Activated CD8-positive, alpha-beta memory T cell treated with anti-CD3 and anti-CD28 coated beads for 24 hours (primary cell): ENCODE measurements at places on chromosomes 3 and 15.

GRCh38 chr15:71437919-71438318 lies 322.6 kb downstream of the THSD4 start:
- DNase-seq = no peak

DNA sequence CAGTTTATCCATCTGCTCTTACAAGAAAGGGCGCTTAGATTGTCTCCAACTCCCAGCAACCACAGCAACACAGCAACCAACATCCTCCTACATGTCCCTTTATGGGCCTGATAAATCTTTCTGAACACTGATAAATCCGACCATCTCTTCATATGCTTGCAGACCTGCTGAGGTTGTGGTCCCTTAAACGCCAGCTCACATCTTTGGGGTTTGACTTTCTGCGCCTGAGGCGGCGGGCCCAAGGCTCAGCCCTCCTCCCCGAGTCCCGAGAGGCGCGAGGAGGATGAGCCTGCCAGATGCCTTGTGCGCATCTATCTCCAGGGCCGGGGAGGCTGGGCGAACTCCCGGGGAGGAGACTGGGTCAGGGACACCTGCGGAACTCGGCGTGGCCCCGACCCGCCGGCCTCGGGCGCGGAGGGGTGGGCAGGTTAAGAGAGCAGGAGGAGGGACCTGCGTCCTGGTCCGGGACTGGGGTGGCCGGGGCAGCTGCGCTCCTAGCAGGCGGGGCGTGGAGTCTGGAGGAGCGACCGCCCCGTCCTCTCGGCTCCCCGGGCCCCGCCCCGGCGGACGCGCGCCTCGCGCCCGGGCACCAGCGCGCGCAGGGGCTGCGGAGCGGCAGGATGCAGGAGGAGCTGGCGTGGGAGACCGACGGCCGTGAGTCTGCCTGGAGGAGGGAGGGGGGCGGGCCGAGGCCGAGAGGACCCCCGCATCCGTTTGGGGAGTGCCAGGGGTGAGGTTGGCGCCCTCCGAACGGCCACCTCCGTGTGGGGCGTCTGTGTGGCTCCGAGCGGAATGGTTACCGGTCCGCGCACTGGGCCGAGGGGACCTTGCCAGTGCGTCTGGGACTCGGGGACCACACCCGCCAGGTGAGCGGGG lies at the start of gene ANKDD1A:
TSS of gene ANKDD1A (plus strand) at position 592 of the 876 bp plus-strand sequence. CDS start at position 621, 29 bp downstream.
- peak; percentile 72 for DNase-seq

DNA sequence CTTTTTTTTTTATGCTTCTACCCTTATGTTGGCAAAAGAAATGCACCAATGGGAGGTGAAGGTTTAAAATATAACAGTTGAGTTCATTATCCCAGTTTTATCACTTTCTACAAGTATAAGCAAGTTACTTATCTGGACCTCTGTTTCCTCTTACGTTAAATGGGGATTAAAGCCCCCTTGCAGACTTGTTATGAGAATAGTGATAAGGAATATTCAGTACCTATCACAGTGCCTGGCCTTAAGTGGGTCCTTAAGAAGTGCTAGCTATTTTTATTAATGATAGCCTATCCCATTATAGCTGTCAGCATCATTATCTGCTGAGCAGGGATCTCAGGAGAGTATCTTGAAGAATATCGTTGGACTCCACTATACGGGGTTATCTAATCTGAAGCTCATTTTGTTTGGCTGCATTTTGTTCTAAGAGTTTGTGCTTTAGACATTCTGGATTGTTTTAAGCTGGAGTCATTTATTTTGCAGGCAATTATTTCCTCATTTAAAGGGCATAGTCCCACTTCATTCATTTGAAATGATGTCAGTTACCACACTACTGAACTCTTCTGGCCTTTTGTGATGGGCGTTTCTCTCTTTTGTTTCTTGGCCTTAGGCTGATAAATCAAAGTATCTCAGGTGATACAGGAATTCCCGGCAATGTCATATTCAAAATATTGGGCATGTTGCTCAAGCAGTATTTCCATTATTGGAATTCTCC lies 28.8 kb downstream of the RAB8B start:
- no peak for DNase-seq

DNA sequence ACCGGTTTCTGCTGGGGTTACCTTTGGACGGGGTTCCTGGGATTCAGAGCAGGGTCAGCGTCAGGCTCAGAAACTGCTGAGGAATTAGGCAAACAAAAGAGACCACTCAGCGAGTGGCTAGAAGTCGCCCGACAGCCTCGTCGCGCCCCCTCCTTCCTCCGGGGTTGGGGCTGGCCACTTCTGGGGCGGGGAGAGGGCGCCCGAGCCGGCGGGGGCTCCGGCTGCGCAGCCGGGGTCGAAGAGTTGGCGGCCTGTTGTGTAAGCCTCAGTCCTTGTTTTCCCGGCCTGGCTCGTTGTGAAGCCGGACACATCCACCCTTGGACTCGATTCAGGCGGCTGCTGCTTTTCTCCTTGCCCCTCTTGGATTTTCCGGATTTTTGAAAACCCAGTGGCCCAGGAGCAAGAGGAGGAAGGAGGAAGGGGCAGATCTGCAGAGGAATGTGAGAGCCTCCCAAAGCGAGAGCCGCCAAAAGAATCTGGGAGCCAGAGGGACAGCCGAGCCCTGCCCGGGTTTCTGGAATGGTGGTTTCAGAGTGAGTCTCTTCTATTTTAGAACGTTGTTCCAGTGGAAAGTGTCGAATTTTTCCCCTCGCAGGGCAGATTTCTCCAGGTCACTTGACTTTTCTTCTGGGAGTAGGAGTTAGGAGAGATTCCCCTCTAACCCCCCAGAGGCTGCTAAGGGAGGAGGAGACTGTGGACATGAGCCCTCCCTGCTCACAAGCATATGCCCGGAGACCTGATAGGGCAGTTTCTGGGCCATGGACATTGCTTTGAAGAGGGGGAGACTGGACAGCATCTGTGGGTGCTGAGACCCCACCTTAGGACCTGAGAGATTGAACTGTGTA lies 666 bp downstream of the SNX33 start:
- no peak for DNase-seq

- DNase-seq = no peak
Measured at GRCh38 chr15:41597787-41598186, 38.8 kb downstream of the TYRO3 start.

GRCh38 chr3:127819086-127819485 lies 3.2 kb downstream of the MGLL start:
- DNase-seq = no peak

- no peak for DNase-seq
Measured at GRCh38 chr15:40991355-40991754, 38.1 kb downstream of the CHAC1 start.

GRCh38 chr3:115789481-115789880 lies 166.2 kb downstream of the GAP43 start:
- DNase-seq = no peak

- no peak for DNase-seq
Measured at GRCh38 chr3:106125321-106125720, 256.5 kb upstream of the CBLB start.

- no peak for DNase-seq
Measured at GRCh38 chr3:181311186-181311585, 321.6 kb upstream of the DNAJC19 start.

- peak; percentile 87 for DNase-seq
Measured at GRCh38 chr3:38039101-38039898, at the start of gene DLEC1. Gene DLEC1 (plus strand): TSS chr3:38039208. CDS start chr3:38039226, 18 bp downstream.

- DNase-seq = no peak
Measured at GRCh38 chr3:160379628-160380214, 19.3 kb downstream of the IFT80 start.

DNA sequence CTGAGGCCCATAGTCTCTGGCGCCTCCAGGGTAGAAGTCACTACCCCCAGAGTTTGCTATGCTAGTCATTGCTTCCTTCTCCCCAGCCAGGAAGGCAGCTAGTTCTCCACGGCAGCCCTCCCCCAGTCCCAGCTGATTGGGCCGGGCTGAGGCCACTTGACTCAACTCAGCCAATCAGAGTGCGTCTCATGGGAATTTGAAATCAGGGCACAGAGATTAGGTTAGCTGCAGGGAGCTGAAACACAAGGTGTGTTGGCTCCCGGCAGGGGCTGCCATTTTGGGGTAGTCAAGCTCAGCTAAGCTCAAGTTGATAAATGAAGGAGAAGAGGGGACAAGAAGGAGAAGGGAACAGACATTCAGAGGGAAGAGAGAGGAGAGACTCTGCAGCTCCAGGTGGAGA lies 32.8 kb downstream of the LINGO1 start:
- no peak for DNase-seq

GRCh38 chr3:198079771-198080520 lies 119.9 kb downstream of the LMLN start:
- no peak for DNase-seq

DNA sequence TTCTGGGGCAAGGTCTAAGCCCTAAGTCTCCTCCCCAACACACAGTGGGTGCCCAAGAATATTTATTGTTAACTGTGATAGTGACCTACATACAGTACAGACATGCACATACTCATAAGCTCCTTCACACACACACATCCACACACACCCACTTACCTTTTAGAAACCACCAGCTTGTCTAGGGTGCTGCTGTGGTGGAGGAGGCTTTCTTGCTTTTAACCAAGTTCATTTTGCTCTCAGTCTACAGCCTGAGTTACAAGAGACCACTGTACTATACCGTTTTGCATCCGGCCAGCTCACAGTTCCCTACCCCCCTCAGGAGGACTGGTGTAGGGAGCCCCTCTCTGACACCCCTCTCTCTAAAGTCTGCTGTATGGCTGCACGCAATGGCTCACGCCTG lies 16.7 kb downstream of the DAPK2 start:
- no peak for DNase-seq

DNA sequence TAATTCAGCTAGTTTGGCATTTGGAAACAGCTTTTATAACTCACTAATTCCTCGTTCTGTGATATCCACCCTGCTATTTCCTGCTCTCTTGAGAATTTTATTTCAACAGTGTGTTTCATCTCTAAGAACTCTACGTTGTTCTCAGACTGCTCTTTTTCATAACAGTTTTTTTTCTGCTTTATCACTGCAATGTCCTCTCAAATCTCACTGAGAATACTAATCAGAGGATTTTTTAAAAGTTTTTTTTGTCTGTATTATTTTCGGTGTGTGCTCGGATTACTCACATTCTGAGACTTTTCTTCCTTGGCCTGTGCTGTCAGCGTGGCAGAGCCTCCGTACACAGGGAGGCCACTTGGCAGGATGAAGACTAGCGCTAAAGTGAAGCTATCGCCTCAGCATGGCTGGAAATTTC lies 59.4 kb upstream of the NEO1 start:
- DNase-seq = no peak

GRCh38 chr3:99891610-99892285 lies 74.1 kb downstream of the CMSS1 start:
- DNase-seq = no peak

GRCh38 chr3:143608966-143609365 lies 239.3 kb downstream of the SLC9A9 start:
- no peak for DNase-seq

DNA sequence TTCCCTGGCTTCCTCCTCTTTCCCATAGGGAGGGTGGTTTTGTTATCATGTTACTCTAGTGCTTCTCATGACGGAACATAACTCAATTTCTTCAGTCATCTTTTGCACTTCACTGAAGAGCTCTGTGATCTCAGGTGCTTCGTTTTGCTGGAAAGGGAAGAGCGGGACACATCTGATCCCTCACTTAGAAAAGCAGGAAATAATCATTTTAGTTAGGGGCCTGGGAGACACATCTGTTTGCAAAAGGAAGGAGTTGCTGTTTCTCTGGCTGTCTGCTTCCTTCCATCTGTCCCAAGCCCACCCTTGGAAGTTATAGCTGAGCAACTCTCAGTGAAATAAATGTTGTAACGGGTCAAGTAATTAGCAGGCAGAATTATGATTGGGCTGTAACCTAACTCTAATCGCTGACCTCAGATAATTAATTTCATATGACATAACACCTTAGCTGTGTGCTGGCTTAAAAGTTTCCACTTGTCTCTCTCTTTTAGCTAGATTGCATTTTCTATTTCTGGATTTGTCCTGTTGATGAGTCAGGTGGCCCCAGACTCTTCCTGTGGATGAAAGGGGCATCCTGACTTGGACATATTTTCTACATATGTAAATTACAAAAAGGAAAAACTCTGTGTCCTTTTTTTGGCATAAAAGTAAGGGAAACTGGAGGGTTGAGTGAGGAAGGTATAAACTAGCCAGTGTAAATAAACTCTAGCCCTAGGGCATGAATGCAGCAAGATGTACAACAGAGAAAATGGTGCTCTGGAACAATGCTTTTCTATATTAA lies 11.0 kb upstream of the FILIP1L start:
- DNase-seq = no peak

- DNase-seq = no peak
Measured at GRCh38 chr3:159919873-159920272, 68.8 kb upstream of the IL12A start.

DNA sequence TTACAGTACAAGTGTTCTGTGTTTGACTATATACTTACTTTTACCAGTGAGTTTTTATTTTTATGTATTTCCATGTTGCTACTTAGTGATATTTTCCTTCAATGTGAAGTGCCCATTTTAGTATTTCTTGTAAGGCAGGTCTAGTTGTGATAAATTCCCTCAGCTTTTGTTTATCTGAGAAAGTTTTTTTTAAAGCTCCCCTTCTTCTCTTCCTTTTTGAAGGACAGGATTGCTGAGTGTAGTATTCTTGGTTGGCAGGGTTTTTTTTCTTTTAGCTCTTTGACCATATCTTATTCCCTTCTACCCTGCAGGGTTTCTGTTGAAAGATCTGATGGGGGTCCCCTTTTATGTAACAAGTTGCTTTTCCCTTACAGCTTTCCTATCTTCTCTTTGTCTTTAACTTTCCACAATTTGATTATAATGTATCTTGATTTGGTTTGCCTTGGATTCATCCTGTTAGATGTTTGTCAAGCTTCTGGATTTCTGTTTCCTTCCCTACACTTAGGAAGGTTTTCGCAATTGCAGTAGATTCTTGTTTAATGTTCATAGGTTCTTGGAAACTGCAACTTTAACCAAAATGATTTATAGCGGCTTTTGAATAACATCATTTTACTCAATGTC lies 7.9 kb downstream of the PLAAT1 start:
- DNase-seq = no peak

DNA sequence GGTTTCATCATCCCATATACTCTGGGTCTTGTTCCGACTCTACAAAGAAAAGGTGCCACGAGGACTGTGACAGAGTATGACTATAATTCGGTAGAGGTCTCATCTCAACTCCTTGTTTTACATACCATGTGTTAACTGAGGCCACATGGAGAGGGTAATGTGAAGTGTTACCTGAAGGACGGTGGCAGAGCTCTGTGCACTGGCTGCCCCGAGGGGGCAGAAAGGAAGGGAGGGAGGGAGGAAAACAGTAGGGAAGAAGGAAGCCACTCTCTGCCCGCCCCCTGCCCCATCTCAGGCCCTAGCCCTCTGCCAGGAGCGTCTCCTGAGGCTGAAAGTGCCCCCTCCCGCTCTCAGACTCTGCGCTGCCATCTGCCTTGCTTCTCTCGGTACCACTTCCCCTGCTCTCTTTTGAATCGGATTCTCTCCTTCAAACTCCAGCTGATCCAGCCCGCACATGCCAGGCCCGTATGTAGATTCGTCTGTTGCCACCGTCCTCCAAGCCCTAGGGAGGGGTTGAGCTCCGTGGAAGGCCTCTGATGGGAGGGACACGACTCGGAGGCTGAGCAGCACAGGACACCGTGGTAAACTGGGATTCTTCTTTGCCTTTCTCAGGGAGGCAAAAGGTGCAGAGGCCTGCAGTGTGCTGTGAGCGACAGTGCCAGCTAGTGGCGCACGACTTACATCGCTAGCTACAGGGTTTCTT lies 70.5 kb upstream of the ATP10A start:
- DNase-seq = peak; percentile 84

GRCh38 chr3:9864200-9864927 lies 15.7 kb downstream of the CIDEC start:
- DNase-seq = no peak

GRCh38 chr15:92443381-92443780 lies 49.7 kb downstream of the ST8SIA2 start:
- no peak for DNase-seq

GRCh38 chr3:119600732-119601131 lies 3.0 kb downstream of the PLA1A start:
- DNase-seq = no peak
